ENCODE measurements at places on chromosomes 6 and 20.

DNA sequence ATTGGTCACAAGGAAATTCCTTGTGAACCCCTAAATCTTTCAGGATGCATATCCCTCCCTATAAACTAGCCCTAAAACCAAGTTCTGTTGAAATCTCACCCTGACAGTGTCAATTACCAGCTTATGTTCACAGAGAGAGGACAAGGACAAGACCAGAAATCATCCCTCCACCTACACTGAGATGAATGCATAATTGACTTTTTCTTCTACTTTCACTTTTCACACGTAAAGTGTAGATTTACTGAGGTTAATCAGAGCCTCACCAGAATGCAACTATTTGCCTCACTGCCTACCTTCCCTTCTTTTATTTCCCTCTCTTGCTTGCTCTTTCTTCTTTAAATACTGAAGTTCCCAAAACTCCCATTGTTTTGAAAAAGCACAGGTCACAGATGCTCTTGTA is 15.3 kb upstream of the NKAIN2 start:
- DNase-seq, result no peak

GRCh38 chr6:151448623-151449022 is 3.3 kb downstream of the RMND1 start:
- DNase-seq, result no peak

DNA sequence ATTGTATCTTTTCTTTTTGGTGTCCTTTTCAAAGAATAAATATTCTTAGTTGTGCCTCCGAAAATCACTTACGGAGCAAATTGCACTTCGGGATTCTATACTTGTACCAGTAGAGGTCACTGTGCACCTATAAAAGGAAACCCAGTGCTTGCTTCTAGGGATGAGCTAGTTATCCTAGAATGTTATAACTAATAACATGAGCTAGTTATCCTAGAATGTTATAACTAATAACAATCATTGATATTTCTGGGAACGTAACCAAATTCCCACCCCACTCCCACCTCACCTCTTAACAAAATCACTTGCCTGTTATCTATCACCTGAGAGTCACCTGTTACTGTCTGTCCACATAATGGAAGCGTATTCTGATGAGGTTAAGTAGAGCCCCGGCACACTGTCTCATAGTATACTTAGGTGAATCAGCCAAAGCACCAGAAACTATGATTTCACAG is 126.9 kb upstream of the TIAM2 start:
- no peak for DNase-seq

- no peak for DNase-seq
Observed at GRCh38 chr6:137494281-137494987, at the start of gene OLIG3. TSS of gene OLIG3 (minus strand) at chr6:137494394. CDS start at chr6:137494170, 224 bp downstream.

- DNase-seq, result peak; percentile 81
Observed at GRCh38 chr6:128519931-128520435, 416 bp downstream of the PTPRK start.

DNA sequence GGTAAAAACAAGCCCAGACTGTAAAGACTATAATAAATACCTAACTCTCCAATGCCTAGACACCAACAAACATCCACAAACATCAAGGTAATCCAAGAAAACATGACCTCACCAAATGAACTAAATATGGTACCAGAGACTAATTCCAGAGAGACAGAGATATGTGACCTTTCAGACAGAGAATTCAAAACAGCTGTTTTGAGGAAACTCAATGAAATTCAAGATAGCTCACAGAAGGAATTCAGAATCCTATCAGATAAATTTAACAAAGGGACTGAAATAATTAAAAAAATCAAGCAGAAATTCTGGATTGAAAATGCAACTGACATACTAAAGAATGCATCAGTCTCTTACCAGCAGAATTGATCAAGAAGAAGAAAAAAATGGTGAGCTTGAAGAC is 26.6 kb downstream of the NCOA6 start:
- no peak for DNase-seq

DNA sequence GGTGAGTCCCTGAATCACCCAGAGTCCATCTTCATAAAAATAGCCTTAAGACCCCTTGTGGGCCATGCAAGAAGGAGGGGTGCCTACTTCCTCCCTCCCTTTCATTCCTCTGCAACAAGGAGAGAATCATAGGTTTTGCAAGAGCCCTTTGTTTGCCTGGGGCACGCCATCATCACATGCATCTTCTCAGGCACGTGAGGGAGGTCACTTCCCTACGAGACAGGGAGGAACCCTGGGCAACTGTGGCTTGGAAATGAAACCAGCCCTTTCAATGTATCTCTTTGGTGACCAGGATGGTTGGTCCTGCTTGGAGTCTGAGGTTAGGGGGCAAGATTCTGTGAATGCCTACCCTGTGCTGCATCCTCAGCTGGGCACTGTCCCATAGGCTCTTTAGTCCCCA is 194.8 kb downstream of the MAFB start:
- DNase-seq, result no peak

GRCh38 chr6:26055719-26056582 is 31.3 kb upstream of the HFE start:
- peak; percentile 94 for DNase-seq

DNA sequence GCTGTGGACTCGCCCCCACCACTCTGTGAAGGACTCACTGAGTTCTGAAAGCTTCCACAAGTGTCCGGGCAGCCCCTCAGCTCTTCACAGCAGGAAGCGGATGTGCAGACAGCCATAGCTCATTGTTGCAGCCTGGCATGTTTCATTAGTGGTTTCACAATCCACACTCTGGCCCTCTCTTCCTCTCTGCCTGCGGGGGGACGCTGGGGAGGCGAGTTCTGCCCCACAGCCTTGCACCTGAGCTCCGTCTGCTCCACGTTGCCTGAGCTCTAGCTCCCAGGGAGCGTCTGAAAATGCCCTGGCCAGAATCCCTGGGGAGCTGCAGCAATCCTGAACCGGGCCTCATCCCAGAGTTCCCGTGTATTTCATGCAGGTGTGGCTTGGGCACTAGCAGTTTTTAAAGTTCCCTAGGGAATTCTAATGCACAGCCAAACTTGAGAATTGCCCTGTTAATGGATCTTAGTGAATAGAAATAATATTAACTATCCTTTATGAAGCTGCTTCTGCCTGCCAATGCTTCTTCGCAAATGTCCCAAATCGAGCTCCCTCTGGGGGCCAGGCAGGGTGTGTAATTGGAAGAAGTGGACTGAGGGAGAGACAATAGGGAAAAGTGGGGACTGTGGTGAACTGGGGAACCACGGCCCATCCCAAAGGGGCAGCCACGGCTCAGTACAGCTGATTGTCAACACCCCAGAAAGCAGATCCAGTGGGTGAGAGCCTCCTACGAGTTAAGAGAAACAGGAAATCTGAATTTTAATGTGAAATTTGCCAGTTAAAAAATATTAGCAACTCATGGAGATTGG is 51.5 kb downstream of the CTCFL start:
- DNase-seq, result no peak

DNA sequence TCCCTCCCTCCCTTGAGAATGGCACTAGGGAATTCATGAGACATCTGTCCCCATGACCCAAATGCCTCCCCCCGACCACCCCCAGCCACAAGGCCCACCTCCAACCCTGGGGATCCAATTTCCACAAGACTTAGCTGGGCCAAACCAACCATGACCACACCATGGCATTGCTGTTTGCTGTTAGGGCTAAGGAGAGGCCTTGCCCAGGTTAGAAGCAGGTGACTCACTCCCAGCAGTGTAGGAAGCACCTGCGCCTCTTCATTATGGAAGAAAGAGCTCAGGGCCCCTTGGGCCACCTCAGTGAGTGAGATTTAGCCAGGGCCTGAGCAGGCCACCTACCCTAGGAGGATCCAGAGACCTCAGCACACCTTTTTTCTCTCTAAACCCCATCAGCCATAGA is 337.9 kb downstream of the TAF4 start:
- DNase-seq, result no peak

DNA sequence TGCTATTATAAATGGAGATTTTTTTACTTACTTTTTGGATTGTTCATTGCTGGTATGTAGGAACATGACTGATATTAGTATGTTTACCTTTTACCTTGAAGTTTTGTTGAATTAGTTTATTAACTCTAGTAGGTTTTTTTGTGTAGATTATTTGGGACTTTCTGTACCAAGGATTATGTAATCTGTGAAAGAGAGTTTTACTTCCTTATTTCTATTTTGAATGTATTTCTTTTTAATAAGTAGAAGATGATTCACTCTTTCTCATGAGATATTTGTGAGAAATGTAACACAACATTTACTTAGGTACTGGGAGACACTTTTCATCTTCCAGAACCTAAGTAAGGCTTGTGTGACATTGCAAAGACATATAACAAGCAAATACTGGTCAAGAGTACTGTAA is 473.9 kb upstream of the HS3ST5 start:
- no peak for DNase-seq

GRCh38 chr6:165834613-165835259 is 171.7 kb upstream of the PDE10A start:
- peak; percentile 73 for DNase-seq

DNA sequence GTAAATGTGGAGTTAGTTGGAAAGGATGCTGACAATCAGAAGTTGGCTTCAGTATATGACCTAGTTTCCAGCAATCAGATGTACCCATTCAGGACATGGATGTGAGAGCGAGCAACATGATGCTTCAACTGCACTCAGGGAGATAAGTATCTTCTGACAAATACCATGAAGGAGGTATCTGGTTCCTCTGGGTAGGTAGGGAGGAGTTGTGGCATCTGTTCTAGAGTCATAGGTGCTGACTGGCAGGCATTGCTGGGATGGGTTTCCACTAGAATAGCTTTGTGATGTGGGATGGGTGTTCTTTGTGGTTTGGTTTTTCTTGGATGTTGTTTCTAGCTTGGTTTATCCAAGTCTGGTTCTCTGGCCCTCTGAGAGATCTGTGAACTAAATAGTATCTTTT is 3.9 kb upstream of the REV3L start:
- no peak for DNase-seq

DNA sequence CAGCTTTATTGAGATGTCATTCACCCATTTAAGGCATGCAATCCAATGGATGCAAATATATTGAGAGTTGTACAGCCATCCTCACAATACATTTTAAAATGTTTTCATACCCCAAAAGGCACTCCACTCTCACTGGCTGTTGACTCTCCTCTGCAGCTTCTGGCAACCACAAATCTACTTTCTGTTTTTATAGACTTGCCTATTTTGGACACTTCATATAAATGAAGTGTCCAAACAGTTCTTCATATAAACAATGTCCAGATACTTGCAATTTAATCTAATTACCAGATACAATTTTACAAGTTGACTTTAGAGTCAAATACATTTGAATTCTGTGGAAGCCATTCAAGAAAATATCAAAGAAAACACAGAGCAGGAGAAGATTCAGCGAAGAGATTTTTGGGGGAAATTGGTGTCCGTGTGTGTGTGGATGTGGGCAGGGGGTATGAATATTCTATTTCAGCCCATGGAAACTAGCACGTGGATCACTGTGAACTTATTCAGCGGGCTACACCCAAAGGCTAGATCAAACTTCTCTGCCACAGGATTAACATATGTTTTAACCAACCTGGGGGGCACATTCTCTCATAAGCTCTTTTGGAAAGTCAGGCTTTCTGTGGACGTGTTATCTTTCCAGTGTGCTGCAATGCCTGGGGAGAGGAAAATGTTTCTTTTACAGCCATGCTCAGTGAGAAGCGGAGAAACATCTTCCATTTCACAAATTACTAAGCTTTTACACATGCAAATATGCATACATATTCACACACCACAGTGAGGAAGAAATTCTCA is 73.9 kb downstream of the PLG start:
- DNase-seq, result no peak

DNA sequence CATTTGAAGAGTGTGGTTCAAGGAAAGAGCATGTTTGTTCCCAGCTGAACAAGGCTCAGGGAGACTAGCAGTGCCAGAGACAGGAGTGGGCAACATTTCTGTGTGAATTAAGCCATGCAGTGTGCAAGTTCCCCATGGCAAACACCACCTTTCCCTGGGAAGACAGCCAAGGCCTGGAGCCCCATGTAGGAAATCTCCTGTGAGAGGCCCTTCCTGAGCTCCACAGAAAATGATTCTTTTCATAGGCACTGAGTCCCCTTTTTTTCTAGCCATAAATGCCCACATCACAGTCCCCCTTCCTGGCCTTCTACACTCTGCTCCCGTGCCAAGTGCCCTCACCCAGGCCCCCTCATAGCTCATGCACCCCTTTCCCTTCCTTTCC is 11.8 kb upstream of the TRAM2 start:
- peak; percentile 66 for DNase-seq

DNA sequence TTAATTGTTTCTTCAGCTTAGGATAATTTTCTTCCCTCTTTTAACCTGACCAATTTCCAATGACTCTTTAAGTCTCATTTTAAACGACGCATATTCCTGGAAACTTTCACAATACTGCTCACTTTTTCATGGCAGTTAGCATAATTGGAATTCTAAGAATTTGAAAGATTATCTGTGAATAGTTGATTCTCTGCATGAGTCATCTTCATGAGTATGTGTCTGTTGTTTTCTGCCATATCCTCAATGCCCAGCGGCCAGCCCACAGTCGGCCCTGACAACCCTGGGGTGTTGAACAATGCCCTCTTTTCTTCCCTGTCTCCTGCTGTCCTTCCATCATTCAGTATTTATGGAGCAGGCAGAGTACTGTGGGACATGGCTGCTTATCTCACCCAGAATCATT is 554.2 kb downstream of the CDH26 start:
- no peak for DNase-seq

GRCh38 chr6:39516471-39516870 is 194.0 kb upstream of the KCNK16 start:
- no peak for DNase-seq

GRCh38 chr20:41261260-41261659 is 56.3 kb downstream of the ZHX3 start:
- no peak for DNase-seq

- no peak for DNase-seq
Observed at GRCh38 chr6:85462673-85463072, 12.8 kb downstream of the NT5E start.

DNA sequence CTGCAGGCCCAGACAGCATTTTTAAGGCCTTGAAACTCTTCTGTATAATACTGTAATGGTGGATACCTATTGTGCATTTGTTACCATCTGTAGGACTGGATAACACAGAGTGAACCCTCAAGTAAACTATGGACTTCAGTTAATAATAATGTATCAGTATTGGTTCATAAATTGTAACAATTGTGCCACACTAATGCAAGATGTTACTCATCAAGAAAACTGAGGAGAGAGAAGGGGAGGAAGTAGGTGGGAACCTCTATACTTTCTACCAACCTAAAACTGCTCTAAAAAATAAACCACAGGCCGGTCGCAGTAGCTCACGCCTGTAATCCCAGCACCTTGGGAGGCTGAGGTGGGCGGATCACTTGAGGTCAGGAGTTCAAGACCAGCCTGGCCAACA is 10.8 kb downstream of the MAPK13 start:
- DNase-seq, result no peak

DNA sequence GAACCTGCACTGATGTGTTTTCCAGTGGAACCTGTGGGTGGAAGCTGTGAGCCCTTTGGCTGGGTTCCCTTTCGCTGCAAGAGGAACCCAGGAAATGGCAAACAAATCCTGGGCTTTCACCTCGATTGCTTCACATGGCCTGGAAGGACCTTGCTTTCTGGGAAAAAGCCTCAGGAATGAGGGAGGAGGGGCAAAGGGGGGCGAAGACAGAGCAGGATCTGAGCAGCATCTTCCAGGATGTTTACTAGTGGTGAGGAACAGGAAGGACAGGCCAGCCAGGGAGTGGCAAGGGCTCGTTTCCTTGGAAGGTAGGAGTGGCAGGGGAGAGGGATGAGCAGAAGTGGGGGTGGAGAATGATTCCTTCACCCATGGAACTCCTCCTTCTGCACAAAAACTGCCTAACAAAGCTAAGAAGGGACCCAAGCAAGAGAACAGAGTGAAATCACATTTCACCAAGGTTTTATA is 5.9 kb downstream of the SLC2A10 start:
- no peak for DNase-seq

GRCh38 chr6:129732034-129732433 is 22.1 kb upstream of the ARHGAP18 start:
- DNase-seq, result no peak
